ENCODE measurements at places on chromosomes 11 and 22. TPM values are rescaled to one million over a fixed set of nuclear protein-coding genes. Genes with fewer than 3 reads are reported as not detected.

Gene TRIM29
- total RNA-seq: 32.9 TPM

GRCh38 chr22:48332438-48333322, 1495.0 kb downstream of the BRD1 start:
- no peaks in the 10 kb centered on the region for H3K4me1 ChIP-seq
- no peak overlapping the region for H3K27ac ChIP-seq
- H3K4me3 ChIP-seq: no peak overlapping the region
- no peak for DNase-seq
- H3K36me3 ChIP-seq: no peaks in the 10 kb centered on the region

DNA sequence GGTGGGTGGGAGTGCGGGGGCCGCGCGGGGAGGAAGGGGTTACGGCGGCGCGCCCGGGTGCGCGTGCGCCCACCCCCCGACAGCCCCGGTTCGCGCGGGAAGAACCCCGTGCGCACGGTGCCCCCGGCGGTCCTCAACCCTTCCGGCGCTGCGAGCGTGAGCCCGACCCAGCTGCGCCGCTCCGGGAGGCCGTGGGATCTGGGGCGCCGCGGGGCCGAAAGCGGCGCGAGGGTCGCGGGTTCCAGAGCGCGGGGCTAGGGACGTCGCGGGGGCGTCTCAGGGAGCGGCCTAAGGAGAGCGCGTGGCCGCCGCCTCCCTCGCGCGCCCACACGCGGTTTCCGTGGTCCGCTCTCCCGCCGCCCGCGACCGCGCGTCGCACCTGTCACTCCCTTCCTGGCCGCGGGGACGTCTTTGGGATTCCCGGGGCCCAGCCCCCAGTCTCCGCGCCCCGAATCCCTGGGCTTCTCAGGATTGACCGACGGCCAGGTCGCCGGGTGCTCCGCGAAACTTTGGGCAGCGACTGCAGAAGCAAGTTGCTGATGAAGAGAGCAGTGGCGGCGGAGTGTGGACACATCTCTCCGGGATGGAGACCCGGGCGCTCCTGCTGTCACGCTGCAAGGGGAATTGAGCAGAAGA, 582 bp downstream of the SREBF2 start:
- H3K36me3 ChIP-seq: no peaks in the 10 kb centered on the region
- no peaks in the 10 kb centered on the region for H3K4me1 ChIP-seq
- peak overlapping the region; percentile 80 for H3K4me3 ChIP-seq
- H3K27me3 ChIP-seq: no peaks in the 10 kb centered on the region
- peak; percentile 39 for DNase-seq
- peak overlapping the region; percentile 98 for H3K27ac ChIP-seq

DNA sequence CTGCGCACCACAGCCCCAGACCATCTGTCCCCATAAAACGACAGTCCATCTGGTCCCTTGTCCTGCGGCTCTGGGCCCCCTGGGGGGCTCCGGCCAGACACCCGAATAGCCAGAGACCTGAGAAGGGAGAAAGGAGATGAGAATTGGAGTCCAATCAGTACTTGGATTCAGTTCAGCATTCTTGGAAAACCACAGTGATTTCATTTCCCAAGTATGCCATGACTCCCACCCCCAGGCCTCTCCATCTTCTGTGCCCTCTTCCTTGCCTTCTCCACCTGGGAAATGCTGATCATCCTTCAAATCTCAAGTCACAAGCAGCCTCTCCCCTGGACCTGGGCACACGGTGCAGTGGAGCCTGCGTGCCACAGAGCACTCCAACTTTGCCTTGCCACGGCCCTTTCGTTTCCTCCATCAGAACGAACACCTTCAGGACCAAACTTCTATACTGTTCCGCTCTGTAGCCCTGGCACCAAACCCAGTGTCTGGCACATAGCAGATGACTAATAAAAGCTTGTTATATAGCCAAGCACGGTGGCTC, 10.9 kb upstream of the MFNG start:
- H3K4me3 ChIP-seq: no peak overlapping the region
- peaks cover 35% of the 10 kb centered on the region for H3K4me1 ChIP-seq
- H3K27ac ChIP-seq: no peak overlapping the region
- H3K27me3 ChIP-seq: no peaks in the 10 kb centered on the region
- peaks cover 2% of the 10 kb centered on the region for H3K36me3 ChIP-seq
- no peak for DNase-seq

Gene HEPN1
- not detected for total RNA-seq

Gene OLFML1
- total RNA-seq: 7.6 TPM

Gene CRYAB
- 1,312 TPM for total RNA-seq

DNA sequence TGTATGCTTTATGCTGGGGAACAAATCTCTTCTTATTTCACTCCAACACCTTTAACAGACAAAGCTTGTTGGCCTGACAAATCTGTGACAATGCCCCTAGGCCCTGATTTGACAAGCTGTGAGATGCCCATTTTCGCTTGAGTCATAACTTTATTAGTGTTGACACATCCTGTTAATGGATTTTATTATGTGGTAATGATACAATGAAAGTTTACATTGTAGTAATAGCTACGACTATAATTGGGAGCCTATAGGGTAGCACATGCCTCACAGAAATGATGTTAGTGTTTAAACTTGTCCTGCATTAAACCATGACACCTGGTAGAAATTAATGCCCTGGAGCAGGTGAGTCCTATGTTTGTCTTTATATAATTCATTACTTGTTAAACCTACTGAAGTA, 3.3 kb upstream of the MMP10 start:
- no peaks in the 10 kb centered on the region for H3K4me1 ChIP-seq
- H3K27me3 ChIP-seq: no peaks in the 10 kb centered on the region

DNA sequence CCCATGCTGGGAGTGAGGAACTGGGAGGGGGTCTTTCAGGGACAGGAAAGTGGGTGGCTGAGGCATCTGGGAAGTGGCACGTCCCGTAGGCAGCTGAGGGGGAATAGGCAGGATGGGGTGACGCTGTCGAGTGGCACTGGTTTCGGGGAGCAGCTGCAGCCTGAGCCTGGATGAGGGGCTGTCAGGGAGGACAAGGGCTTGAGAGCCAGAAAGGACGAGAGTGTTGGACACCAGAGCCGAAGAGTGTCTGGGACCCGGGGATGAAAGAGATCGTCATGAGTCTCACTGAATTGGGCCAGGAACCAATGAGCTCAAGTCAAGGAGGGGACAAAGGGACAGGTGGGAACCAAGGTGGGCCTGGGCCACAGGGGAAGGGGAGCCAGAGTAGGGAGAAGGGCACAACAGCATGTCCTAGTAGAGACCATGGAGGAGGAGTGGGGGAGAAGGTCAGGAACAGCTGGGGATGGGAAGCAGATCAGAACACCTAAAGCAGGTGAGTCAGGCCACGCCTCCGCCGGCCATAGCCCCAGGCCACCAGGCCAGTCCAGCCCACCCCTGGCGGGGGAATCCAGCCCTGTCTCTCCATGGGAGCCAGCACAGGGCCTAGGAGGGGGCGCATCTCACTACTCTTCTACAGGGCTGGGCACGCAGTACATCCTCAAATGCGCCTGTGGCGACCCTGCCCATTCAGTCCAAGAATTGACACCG, 4.2 kb downstream of the RAB3IL1 start:
- no peak overlapping the region for H3K27ac ChIP-seq
- DNase-seq: no peak
- H3K4me1 ChIP-seq: peaks cover 11% of the 10 kb centered on the region
- H3K4me3 ChIP-seq: no peak overlapping the region

DNA sequence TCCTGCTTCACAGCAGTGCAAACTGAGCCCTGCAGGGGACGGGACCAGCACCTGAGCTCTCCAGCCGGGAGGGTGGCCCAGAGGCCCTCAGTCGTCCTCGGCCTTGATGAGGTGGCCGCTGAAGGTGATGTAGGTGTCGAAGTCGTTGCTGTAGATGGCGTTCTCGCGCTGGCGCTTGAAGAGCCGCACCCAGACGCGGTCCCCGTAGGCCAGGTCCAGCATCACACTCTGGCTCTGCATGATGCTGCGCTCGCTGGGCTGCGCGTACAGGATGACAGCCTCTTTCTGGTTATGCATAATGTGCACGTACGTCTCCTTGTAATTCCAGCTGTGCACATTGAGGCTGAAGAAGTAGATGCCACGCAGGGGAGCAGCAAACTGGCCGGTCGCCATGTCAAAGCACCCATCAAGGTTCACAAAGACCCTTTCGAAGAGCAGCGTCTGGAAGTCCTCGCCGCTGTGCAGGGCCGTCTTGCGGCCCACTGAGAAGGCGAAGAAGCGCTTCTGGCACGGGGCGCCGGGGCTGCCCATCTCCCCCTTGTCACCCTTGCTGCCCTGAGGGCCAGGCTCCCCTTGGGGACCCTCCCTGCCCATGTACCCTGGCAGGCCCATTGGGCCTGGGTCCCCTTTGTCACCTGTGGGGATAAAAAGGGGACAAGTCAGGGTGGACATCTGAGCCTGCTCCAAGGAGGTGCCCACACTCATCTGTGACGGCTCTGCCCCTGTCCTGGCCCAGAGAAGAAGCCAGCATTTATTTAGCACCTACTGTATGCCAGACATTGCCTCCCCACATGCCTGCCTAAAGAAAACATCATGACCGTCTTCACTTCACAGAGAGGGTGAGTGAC, 5.7 kb downstream of the C1QTNF6 start:
- DNase-seq: no peak
- H3K4me1 ChIP-seq: peaks cover 20% of the 10 kb centered on the region
- H3K27ac ChIP-seq: no peak overlapping the region
- no peak overlapping the region for H3K4me3 ChIP-seq

DNA sequence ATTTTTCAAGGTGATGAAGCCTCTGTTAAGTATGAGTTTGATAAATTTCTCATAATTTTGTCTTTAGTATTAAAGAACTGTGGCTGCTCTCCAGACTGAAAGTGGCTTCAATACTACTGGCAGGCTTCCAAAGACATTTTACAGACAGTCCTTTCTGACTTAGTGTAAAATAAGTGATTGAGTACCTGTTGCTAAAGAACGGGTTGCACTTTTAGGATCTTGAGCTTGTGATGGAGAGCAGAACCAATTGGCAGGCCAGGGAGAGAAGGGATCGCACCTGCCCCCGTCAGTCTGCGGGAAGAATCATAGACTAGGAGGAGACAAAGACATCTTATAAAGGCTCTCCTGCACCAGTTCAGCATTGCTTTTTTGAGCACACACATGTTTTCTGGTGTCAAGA, 4.4 kb downstream of the NCAM1 start:
- DNase-seq: no peak
- H3K27ac ChIP-seq: no peak overlapping the region
- no peaks in the 10 kb centered on the region for H3K27me3 ChIP-seq
- H3K4me3 ChIP-seq: no peak overlapping the region

- H3K27ac ChIP-seq: no peak overlapping the region
- no peaks in the 10 kb centered on the region for H3K27me3 ChIP-seq
- H3K36me3 ChIP-seq: peaks cover 3% of the 10 kb centered on the region
- peak; percentile 57 for DNase-seq
Observed at GRCh38 chr11:13384908-13385640, 77.9 kb downstream of the BTBD10 start.

DNA sequence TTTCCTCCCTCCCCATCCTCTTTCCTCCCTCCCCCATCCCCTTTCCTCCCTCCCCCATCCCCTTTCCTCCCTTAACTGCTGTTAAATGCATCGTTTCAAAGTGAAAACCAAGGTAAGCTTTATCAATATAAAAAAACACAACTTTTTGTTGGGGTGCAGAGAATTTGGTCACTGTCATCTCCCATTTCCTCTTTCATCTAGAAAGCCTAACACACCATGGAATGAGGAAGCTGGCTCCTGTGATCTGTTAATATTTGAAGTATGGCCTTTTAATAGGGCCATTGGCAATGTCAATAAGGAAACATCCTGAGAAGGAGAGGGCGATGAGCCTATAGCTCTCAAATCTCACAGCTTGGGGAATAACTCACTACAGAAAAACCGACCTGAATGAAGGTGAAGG, 7.0 kb downstream of the EXPH5 start:
- no peak overlapping the region for H3K4me3 ChIP-seq
- no peaks in the 10 kb centered on the region for H3K36me3 ChIP-seq

- no peak overlapping the region for H3K27ac ChIP-seq
- H3K4me3 ChIP-seq: peak overlapping the region; percentile 62
- no peaks in the 10 kb centered on the region for H3K36me3 ChIP-seq
- no peak for DNase-seq
- H3K27me3 ChIP-seq: no peaks in the 10 kb centered on the region
Observed at GRCh38 chr22:22180738-22181285, 63.8 kb upstream of the VPREB1 start.

- peak overlapping the region; percentile 58 for H3K4me3 ChIP-seq
- DNase-seq: peak; percentile 45
- H3K27me3 ChIP-seq: no peaks in the 10 kb centered on the region
- H3K4me1 ChIP-seq: peaks cover 19% of the 10 kb centered on the region
- peak overlapping the region; percentile 12 for H3K27ac ChIP-seq
Observed at GRCh38 chr22:17570851-17571631, 7.7 kb downstream of the SLC25A18 start.

- H3K4me1 ChIP-seq: peaks cover 16% of the 10 kb centered on the region
- H3K36me3 ChIP-seq: no peaks in the 10 kb centered on the region
- DNase-seq: no peak
- no peak overlapping the region for H3K4me3 ChIP-seq
Observed at GRCh38 chr11:117861151-117862018, 15.1 kb downstream of the FXYD6 start.

DNA sequence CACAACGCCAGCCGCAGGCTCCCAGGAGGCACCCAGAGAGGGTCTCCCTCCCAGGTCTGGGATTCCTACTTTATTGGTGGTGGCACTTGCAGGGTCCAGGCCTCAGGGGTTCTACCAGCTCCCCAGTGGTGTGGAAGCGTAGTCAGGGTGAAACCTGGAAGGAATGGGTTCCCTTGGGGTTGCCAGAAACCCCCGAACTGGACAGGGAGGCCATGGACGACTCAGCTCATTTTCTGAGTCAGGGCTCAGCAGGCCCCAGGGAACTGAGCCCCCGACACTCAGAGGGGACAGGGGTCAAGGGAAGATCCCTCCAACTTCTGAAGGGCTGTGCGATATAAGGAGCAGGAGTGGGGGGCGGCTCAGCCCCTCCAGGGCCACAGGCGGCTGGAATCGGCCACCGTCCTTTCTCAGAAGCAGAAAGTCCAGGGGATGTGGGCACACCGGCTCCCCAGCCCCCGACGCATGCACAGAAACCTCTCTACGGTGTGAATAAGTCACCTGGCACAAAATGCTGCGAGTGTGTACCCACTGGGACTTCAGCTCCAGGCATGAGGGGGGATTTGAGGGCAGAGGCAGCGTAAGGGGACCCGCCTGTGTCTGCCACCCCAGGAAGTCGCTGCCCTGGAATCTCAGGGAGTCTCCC, 25.1 kb downstream of the MRGPRG start:
- H3K4me1 ChIP-seq: no peaks in the 10 kb centered on the region
- H3K4me3 ChIP-seq: no peak overlapping the region
- no peaks in the 10 kb centered on the region for H3K36me3 ChIP-seq
- DNase-seq: no peak

- H3K4me3 ChIP-seq: no peak overlapping the region
- H3K36me3 ChIP-seq: peaks cover 3% of the 10 kb centered on the region
- no peak overlapping the region for H3K27ac ChIP-seq
- DNase-seq: no peak
Observed at GRCh38 chr11:3969613-3970012, 114.1 kb downstream of the STIM1 start.

Gene EMSY
- 22.2 TPM for total RNA-seq

Gene TAF6L
- 27.1 TPM for total RNA-seq
